ENCODE measurements at places on chromosomes 2 and 18.

DNA sequence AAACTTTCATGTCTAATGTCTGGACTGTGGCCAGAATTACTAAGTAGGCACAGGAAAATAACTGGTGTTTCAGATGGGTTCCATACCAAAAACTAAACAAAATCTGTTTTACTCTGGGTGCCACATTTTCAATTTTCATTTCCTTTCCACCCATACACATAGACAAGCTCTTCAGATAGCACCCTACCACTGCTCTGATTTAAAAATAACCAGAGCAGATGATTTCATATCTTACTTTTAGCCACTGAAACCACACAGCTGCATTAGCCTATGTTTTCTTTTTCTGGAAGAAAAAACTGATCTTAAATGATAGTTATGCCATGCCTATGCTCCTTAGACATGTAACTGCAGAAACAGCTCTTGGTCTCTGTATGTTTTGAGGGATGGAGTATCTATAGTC is 647.6 kb downstream of the CPS1 start:
- no peak for DNase-seq

GRCh38 chr2:68426848-68427579 is 40.1 kb downstream of the FBXO48 start:
- no peak for DNase-seq

DNA sequence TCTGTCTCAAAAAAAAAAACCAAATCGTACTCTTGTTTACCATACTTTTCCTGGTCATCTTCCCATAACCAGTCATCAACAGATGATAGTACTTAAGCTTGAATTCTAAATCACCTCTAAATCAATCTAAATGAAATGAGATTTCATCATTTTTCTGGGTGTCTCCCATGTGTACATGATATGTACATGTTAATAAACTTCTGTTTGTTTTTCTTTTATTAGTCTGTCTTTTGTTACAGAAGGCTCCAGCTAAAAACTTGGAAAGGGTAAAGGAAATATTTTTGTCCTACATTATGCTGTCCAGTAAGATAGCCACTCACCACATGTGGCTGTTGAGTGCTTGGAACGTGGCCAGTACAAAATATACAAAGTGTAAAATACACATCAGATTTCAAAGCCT is 78.7 kb upstream of the MSH6 start:
- DNase-seq, result no peak

DNA sequence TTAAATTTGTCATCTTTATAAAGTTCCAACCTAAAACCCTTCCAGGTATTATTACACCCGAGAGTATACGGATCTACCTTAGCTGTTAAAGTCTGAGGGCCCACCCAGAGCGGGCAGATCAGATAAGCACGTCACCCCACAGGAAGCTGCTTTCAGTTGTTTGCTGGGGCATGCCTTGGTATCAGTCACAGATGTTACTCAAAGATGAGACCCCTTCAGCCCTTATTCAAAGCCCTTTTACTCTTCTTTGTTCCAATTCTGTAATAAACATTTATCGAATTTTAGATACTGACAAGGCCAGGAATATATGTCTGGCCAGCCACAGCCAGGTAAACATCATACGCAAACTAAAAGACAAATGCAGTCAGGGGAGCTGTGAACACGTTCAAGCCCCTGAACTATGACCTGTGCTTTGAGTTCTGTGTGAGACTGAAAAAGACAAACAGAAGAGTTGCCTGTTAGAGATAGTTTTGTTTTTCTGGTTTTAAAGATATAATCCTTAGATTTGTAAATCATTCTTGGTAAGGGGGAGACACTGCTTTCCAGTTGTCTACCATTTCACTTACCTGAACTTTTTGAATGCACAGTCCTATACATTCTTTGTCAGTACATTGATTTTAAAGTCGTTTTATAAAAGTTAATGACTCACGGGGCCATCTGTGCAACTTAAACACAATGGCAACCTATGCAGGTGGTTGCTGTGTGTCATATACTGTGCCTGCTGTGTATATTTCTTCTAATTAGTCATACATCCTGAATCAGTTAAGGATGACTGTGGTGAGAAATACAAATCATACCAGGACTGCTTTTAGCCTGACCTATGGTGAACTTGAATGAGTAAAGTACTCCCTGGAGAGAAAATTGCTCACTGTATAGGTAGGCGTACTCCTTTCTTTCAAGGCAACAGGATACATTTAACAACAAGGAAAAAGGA is 100.5 kb upstream of the ITPRID2 start:
- peak; percentile 64 for DNase-seq
